ENCODE measurements at places on chromosomes 7 and 10.

DNA sequence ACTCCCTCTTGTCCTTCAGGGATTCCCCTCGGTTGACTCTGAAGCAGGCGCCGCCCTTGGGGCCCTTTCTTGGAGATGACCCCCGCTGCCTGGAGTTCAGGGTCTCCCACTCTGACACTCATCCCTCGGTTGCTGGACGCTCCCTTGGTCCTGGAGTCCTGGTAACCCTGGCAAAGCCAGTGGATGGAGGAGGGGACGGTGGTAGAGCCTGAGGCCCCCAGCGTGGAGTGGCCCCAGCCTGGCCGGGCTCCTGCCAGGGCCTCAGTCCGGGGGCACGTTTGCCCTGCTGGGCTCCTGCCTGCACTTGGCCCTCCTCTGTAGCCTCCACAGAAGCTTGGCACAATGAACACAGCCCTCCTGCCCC, 9.3 kb upstream of the CAMK2B start:
- DNase-seq: no peak

GRCh38 chr7:130733931-130734814, at the start of gene KLF14:
Gene KLF14, minus strand, starts transcription at chr7:130734207. Its CDS starts 174 bp downstream, at chr7:130734033.
- DNase-seq: peak; percentile 38

- DNase-seq: peak; percentile 47
Observed at GRCh38 chr7:108497082-108497725, 28.7 kb downstream of the PNPLA8 start.

DNA sequence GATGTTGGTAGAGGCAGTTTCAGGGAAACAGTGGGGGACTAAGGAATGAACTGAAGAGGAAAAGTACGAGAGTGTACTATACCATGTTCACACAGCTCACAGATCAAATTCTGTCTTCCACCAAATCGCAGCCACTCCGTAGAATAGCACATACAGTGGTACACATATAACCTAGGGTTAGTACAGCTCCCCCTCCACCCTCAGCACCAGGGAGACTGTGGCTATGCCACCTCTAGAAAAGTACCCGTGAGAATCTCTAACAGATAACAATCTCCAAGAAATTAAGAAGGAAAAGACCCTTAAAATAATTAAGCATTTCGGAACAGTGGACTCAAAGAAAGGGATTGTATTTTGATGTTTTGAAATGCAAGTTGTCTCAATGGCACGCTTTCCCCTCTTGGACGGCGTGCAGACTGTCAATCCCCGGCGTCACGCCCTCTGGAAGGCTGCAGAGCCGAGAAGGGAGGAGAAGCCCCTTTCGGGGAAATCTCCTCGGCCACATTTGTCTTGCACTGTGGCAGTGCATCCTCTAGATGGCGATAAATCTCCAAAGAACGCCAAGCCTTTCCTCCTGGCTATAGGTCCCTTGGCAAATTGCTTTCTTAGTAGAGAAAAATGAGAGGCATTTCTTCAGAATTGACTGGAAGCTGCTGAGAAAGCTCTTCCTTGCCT, 345.0 kb downstream of the REEP3 start:
- peak; percentile 65 for DNase-seq

DNA sequence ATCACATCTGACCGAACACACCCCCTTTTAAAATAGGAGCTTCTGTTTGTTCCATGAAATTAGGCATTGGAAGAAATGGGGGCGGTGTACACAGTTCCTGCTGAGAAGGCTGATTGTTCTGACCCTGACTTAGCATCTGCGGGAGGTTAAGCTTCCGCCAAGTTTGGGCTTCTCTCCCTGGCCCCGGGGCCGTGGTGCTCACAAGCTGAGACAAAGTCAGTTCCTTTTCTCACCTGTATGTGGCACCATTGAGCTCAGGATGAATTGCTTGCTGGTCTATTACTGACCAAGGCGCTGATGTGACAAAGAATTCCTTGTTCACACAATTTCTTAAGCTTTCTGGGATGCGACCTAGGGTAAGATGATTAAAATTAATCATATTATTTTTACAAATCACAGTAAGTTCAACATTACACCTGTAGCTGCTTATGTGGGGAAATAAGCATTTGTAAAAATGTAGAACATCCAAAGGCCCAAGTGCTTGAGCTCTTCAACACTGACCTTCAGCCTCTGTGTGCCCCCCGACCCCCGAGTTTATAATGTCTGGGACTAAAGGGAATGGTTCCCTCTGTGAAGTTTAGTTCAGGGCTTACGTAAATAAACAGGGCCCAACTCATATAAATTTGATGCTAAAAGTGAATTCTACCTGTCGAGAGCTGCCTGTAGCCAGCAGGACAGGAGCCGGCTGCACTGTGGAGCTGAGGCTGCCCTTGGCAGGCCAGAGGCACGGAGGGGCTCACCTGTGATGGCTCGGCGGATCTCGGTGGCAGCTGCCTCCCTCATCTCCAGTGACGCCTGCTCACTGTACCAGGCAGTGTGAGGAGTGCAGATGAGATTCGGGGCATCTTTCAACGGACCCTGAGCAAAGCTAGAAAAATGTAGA, 50.8 kb downstream of the ZRANB1 start:
- DNase-seq: peak; percentile 58

DNA sequence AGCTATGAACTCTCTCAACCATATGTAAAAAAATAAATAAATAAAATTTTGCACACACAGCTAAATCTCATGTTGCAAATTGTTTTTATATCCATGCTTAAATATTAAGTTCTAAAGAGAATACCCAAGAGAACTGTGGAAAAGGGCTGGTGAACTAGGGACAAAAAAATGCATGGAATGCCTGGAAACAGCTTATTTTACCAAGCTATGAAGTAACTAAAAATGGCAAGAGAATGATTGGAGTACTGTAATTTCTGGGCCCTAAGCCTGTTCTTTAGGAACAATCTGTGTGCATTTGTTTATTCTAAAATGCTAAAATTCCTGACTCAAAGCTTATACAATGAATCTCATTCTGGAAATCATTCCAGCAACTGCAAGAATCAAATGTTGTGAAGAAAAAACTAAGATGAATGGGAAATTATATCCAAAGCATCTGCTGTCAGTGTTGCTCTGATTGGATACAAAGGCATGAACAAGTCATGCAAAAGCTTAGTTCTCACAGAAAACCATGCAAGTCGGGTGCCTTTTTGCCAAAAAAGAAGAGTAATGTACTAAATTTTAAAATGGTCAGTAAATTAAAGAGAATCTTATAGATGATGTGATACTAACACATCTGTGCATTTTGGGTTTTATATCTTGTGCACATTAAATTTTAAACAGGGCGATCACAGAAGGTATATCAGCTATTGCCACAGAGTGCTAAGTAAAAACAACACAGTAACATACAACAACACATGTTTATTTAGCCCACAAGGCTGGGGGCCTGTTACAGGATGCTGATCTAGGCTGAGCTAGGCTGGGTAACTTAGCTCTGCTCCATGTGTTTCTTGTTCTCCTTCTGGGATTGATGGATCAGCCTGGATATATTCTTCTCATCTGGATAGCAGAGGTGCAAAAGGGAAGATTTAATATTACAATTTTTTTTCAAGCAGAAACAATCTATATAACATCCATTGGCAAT, 453.5 kb upstream of the SEMA3A start:
- peak; percentile 96 for DNase-seq

- no peak for DNase-seq
Observed at GRCh38 chr7:27219821-27220220, 19.9 kb upstream of the HOXA13 start.

DNA sequence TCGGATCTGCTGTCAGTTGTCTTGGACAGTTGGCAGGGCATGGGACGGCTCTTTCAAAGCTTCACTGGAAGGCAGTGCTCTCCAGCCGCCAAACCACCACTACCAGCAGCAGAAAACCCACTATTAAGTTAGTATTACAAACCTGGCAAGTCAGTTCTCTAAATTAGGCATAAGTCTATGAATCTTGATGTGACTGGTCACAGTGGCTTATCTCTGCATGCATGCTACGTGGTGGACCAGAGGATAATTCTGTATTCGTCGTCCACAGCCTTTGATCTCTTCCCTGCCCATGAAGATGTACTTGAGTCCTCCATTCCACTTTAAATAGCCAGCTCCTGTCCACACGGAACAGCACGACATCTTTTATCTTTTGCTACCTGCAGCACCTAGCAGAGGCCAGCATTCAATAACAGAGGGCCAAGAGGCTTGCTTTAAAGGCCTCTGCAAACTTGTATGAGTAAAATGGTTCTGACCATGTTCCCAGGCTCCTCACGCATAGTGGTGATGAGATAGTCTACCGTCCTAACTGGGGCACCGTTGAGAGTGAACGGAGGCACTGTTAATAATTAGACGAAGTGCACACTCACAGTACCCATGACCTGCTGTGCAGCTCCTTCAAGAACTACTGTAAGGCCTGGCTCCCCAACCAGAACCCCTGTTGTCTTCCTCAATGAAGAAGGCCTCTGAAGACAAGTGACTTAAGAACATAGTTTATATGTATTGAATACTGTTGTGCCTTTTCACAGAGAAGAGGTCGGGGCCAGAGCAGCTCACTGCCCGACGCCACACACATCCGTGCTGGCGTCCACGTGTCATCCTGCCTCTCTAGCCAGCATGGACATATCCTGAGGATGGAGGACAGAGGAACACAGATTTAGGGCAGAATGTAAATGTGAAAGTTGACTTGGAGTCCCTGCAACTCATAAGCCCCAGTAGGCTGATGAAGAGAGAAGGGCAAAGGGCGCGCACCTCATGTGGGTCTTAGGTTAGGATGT, 1.0 kb downstream of the GPR146 start:
- DNase-seq: no peak

- DNase-seq: peak; percentile 24
Observed at GRCh38 chr10:36171556-36171952, 529.5 kb upstream of the FZD8 start.

DNA sequence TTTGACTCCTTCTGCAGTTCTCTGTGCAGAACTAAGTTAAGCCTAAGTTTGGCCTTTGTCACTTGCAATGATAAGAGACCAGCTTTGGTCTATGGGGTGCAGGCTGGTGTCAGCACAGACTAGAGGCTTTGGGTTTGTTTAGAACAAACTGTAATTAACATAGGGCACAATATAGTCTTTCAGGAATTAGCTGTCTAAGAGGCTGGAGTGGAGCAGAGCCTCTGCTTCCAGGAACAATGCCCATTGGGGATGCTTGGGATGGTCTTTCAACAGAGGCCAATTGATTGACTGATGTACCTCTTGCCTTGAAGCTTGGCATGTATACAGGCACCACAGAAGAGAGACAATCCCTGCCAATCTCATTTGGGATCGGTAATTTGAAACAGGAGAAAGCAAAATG, 4.7 kb downstream of the SUFU start:
- no peak for DNase-seq

DNA sequence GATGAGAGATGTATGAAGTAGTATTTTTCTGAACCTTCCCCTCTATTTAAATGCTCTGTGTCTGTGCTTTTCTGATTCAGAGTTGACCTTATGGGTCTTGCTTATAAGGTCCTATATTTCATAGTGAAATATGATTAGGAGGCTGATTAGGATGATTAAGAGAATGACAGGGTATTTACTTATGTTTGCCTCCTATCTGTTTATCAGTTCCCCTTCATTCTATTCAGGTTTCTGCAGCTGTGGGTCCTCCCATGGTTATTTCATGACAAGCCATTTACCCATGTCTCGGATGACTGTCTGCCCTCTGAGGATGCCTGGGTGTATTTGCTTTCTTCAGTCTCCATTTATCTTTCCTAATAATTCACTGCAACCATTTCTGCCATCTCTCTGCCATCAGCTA, 16.9 kb downstream of the RPA3 start:
- DNase-seq: no peak

DNA sequence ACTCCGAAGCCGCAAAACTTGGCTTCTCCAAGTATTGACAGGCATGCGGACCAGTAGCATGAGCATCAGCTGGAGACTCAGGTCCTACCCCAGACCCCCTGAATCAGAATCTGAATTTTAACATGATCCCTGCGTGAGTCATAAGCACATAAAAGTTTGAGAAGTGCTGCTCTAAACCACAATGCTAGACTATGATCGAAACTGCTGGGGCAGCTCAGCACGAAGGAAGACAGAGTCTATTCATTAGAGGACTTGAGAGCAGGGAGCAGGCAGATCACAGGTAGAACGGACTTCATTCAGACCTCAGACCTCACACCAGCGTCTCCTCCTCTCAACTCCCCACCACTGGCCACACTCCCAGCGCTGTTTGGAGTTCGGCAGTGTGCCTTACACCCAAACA, 16.9 kb downstream of the CAMK2G start:
- peak; percentile 68 for DNase-seq

GRCh38 chr7:105309235-105310169, 79.2 kb downstream of the SRPK2 start:
- DNase-seq: no peak

GRCh38 chr10:101441541-101442455, 87.8 kb downstream of the BTRC start:
- peak; percentile 76 for DNase-seq

DNA sequence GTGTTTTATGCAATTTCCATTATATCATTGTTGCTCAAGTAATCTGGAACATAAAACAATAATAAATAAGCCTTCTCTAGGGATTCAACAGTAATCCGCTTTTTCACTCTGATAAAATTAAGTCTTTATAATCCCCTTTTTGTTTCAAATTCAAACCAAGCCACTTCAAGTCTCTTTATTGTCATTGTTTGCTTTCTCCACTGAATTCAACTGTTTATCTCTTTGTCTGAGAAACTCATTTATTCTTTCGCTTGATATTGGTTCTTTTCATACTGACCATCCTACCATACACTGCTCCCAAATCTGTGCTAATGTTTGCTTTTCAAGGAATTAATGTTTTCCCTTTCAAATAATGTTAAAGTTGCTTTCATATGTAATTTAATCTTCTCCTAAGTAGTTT, 550.4 kb upstream of the PCDH15 start:
- DNase-seq: no peak

- DNase-seq: no peak
Observed at GRCh38 chr7:139995017-139995915, 67.5 kb downstream of the PARP12 start.

DNA sequence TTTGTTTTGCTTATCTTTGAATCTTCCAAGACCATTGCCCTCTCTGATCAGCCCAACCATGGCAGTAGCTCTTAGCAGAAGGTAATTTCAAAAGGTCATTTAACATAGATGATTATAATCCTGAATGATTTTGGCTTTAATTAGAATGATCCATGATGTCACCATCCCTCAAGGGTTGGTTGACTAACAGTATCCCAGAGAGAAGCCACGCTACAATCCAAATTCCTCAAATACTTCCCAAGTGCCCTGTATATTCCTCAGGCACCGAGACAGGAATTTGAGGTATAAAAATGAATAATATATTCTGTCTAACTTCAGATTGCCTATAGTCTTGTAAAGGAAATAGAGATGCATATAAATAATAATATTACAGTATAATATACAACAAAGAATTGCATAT, 42.1 kb upstream of the TMEM196 start:
- DNase-seq: peak; percentile 15

- peak; percentile 72 for DNase-seq
Observed at GRCh38 chr7:76108540-76109233, 60.8 kb downstream of the MDH2 start.

All from fibroblast of skin of right biceps (primary cell).